Activated CD8-positive, alpha-beta memory T cell treated with anti-CD3 and anti-CD28 coated beads, Interleukin-2, amount 10 ng/mL, durations not matched to agents 7 days and 5 days (primary cell): ENCODE measurements at places on chromosomes 1 and 21. TPM values are rescaled to one million over a fixed set of nuclear protein-coding genes. Genes with fewer than 3 reads are reported as not detected.

KRTAP24-1 gene
- not detected for total RNA-seq

GBP6 gene
- total RNA-seq, result 0.82 TPM

LHX8 gene
- total RNA-seq, result not detected

LHX4 gene
- not detected for total RNA-seq

MTARC1 gene
- total RNA-seq, result not detected

KIAA1614 gene
- 0.12 TPM for total RNA-seq

TRIM45 gene
- 0.26 TPM for total RNA-seq

FAM163A gene
- not detected for total RNA-seq

RWDD3 gene
- total RNA-seq, result 11.7 TPM

AKT3 gene
- 42.6 TPM for total RNA-seq

KANK4 gene
- total RNA-seq, result not detected

SYPL2 gene
- total RNA-seq, result not detected

LTN1 gene
- 24.7 TPM for total RNA-seq

FHAD1 gene
- not detected for total RNA-seq

LRRC39 gene
- total RNA-seq, result 0.82 TPM

TFAP2E gene
- total RNA-seq, result 1.0 TPM

C1orf122 gene
- total RNA-seq, result 21.9 TPM

ATP1A4 gene
- 0.40 TPM for total RNA-seq

S100A14 gene
- total RNA-seq, result not detected

DENND2C gene
- total RNA-seq, result 0.29 TPM

SPATA21 gene
- total RNA-seq, result not detected

NHLH1 gene
- total RNA-seq, result 0.35 TPM

ABCA4 gene
- total RNA-seq, result not detected

ZSWIM5 gene
- 0.64 TPM for total RNA-seq

SRP9 gene
- total RNA-seq, result 225 TPM

TMEM35B gene
- 30.2 TPM for total RNA-seq

OTUD7B gene
- 19.7 TPM for total RNA-seq

SH3D21 gene
- 5.5 TPM for total RNA-seq

DIRAS3 gene
- total RNA-seq, result not detected

CELA2B gene
- not detected for total RNA-seq

IGSF21 gene
- not detected for total RNA-seq

PLEKHN1 gene
- total RNA-seq, result 3.9 TPM

BROX gene
- 40.9 TPM for total RNA-seq

SLC9C2 gene
- total RNA-seq, result not detected

OR2L2 gene
- 0.23 TPM for total RNA-seq

CD48 gene
- 304 TPM for total RNA-seq

CLCA2 gene
- not detected for total RNA-seq

NFYC gene
- total RNA-seq, result 71.1 TPM

ZNF697 gene
- 0.06 TPM for total RNA-seq

UBASH3A gene
- total RNA-seq, result 75.3 TPM

SDHB gene
- 108 TPM for total RNA-seq

BCAN gene
- not detected for total RNA-seq

H6PD gene
- total RNA-seq, result 13.5 TPM

LYST gene
- total RNA-seq, result 131 TPM

COL6A2 gene
- 5.0 TPM for total RNA-seq

C1orf50 gene
- total RNA-seq, result 4.6 TPM

LRRC7 gene
- not detected for total RNA-seq

AMY1A gene
- not detected for total RNA-seq

FOXO6 gene
- not detected for total RNA-seq

CR1 gene
- total RNA-seq, result not detected

PRXL2B gene
- 26.2 TPM for total RNA-seq

CD1D gene
- total RNA-seq, result not detected

OR6K3 gene
- not detected for total RNA-seq

CTNNBIP1 gene
- 15.8 TPM for total RNA-seq

S100A9 gene
- not detected for total RNA-seq
